ENCODE measurements at places on chromosomes 4 and X.

GRCh38 chrX:29318012-29318411 is 730.8 kb downstream of the IL1RAPL1 start:
- no peak for DNase-seq

- DNase-seq: peak; percentile 20
Measured at GRCh38 chrX:130539721-130540321, 138.0 kb downstream of the RBMX2 start.

- DNase-seq: peak; percentile 10
Measured at GRCh38 chr4:119210775-119211174, 1.7 kb upstream of the USP53 start.

DNA sequence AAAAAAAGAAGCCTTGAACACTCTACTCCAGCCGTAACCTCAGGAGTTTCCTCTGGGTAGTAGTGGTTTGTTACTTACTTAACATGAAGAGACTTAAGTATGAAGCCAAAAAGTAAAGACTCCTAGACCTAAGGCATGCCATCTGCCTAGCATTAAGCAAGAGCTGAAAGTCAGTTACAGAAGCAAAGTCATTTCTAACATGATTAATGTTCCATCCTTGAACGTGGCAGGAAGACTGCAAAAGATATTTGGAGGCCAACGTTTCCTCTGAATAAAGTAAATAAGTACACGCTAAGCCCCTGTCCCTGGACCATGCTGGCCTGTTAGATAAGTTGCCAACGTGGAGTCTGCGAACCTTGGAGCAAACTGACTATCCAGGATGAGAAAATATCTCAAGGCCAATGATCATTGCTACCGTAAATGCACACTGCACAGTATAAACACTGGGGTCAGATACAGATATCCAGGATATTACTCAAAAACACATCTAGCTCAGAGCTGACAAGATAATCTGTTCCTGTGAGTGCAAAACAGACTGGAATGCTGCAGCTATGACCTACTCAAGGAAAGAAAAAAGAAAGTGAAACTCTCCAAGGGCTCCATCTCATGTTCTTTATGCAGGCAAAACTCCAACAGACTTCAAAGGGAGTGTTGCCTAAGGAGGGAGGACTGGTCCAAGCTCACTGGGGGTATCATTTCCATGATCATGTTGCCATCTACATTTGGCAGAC is 255.8 kb downstream of the COL25A1 start:
- no peak for DNase-seq

DNA sequence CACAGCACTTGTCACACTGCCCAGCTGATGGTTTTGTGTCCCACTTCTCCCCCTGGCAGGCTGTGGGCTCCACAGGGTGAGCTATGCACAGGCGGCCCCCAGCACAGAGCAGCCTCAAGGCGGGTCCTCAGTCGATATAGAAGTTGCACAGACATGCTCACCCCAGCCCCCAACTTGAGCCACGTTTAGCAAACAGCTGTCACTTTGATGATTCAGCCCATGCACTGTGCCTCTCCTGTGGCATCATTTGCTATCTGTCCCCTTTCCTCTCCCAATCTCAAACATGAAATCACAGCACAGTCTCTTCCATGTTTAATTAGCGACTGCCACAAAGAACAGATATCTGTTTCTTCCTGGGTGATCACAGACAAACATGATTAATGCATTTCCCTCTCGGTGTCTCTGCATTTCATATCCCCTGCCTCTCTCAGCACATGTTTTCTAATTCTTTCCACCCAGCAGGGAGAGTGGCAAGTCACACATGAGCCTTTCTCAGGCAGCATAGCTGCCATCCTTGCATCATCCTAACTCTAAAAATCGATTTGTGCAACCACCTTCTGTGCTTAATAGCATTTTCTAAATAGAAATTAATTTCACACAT is 204.9 kb downstream of the EVC2 start:
- no peak for DNase-seq

DNA sequence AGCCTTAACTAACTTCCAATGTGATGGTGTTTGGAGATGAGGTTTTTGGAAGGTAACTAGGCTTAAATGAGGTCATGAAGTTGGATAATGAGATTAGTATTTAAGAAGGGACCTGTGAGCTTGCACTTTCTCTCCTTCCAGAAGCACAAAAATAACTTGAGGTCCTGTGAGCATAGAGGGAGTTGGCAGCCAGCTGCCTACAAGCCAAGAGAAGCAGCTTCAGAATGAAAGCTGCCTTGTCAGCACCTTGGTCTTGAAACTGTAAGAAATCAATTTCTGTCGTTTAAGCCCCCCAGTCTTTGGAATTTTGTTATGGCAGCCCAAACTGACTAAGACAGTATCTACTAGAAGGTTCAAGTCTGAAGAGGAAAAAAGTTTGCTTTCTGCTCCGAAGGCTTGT is 280.2 kb upstream of the GALNTL6 start:
- no peak for DNase-seq

GRCh38 chrX:345020-345925 is 26.7 kb upstream of the GTPBP6 start:
- DNase-seq: no peak

DNA sequence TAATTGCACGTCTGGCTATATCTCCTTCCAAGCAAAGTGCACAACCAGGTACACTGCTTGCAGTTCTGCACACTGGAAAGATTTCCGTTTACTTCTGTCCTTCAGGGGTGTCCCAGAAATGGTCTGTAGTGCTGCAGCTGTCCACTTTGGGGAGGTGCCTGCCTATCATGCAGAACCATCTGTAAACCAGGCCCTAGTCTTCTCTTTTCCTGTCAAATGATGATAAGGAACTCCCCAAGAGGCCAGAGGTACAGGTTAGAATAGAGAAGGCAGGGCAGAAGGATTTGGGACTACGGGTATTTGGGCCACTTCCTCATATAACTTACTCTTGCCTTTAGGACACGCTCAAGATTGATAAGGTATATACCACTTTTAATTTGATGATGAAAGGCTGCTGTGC is 746.9 kb downstream of the FAT4 start:
- DNase-seq: no peak

DNA sequence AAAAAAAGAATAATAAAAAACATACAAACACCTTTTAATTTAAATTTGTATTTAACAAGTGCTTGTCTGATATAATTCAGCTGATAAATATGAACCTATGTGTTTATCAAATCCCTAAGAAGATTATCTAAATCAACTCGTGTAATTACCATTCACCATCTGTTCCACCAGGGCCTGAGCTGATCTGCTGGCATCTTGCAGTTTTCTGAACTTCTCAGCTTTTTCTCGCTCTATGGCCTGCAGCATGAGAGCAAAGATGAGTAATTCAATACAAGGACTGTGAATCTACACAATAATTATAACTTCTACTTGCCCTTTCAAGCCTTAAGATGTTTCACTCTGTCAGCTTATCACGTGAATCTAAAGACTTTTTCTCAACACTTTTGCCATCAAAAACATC is 709.7 kb downstream of the DMD start:
- DNase-seq: no peak

GRCh38 chrX:118553042-118553710 is 57.6 kb downstream of the DOCK11 start:
- no peak for DNase-seq

DNA sequence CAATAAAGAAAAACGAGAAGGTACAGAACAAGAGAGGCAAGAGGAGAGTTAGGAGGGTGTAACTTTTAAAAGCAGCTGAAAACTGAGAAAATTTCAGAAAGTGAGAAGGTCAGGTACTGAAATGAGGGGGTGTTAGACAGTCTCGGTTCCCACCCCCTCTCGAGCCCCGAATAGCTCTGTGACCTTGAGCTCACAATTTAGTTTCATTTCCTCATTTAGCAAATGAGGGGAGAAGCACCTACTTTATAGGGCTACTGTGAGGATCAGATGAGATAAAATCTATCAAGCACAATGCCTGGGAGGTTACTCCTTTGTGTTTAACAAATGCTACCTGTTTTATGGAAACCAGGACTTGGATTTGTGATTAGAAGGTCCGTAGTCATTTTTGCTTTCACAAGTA is 4.9 kb downstream of the UGT8 start:
- no peak for DNase-seq

GRCh38 chrX:43882294-43882681 is at the start of gene MAOB:
TSS of gene MAOB (minus strand) at chrX:43882450. CDS start at chrX:43882299, 151 bp downstream.
- peak; percentile 26 for DNase-seq

- DNase-seq: peak; percentile 24
Measured at GRCh38 chr4:169485791-169486742, 126.3 kb downstream of the NEK1 start.

Measured in RWPE1 (cell line).